Nephron progenitor cell (in vitro differentiated cells): ENCODE measurements at places on chromosomes 6 and 20.

- no peak for DNase-seq
These were observed 60.1 kb downstream of the GFOD1 start for GRCh38 chr6:13427316-13427715.

GRCh38 chr6:133898263-133898662 lies 9.3 kb downstream of the TCF21 start:
- no peak for DNase-seq

- no peak for DNase-seq
These were observed 139.5 kb downstream of the ALDH8A1 start for GRCh38 chr6:134810402-134810801.

DNA sequence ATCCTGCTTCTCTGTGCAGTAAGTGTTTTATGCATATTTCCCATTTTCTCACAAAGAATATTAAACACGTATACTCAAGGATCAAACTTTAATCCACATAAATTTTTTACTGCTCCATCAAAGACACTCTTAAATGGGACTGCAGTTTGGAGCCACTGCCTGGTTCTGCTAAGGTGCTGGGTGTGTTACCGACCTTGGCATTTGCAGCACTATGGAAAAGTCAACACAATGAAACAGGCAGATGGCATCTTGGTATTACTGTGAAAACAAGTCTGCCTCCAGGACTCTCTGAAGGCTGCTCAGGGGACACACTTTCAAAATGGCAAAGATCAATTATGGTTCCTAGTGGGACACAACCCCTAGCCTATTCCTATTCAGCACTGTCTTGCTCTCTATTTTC lies 17.3 kb upstream of the HLA-G start:
- DNase-seq: no peak

- no peak for DNase-seq
These were observed 859 bp downstream of the PPP1R10 start for GRCh38 chr6:30615958-30616810.
